ENCODE measurements at places on chromosomes 3 and 15.
A peak's percentile ranks its signal among the peaks of the same experiment; 100 is the strongest.

DNA sequence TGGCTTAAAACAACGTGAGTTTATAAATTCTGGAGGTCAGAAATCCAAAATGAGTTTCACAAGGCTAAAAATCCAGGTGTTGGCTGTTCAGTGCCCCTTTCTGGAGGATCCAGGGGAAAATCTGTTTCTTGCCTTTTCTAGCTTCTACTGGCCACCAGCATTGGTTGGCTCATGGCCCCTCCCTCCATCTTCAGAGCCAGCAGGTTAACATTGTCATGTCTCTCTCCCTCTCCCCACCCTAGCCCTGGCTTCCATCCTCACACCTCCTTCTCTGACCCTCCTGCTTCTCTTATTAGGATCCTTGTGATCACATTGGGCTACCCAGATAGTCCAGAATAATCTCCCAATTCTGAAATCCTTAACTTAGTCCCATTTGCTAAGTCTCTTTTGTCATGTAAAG, 32.9 kb upstream of the MGLL start:
- no peak for DNase-seq

GRCh38 chr15:52808441-52808840, 18.3 kb upstream of the ONECUT1 start:
- no peak for DNase-seq

- DNase-seq: peak; percentile 64
Observed at GRCh38 chr15:69729167-69729748, 276.6 kb downstream of the RPLP1 start.

- DNase-seq: no peak
Observed at GRCh38 chr15:49814709-49815108, 193.9 kb downstream of the DTWD1 start.

DNA sequence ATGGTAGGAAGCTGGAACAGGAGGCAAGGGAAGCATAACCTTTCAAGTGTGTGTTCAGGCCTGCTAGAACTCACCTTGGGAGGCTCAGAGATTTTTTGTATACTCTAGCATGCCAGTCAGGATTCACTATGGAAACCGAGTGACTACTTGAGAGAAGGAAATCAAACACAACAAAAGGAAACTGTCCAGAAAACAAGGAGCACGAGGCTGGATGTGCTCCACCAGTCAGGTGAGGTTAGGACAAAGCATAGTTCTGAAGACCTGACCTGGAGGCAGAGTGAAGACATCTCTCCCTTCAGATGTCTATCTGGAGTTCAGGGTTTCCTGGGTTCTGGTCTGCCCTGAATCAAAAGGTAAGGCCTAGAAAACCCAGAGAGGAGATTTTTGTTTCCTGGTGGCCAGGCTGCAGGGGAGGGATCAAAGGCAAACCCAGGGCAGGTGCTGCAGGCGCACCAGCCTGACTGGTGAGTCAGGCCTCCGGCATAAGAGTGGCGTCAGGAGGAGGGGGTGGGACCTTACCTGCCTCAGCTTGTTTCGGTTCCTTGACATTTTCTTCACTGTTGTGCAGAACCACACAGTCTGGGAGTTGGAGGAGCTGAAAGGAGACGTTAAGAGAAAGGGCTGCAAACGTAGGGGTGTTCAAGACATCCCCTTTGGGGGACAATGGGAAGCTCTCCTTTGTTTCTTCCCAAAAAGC, 52.2 kb upstream of the OSBPL11 start:
- no peak for DNase-seq

DNA sequence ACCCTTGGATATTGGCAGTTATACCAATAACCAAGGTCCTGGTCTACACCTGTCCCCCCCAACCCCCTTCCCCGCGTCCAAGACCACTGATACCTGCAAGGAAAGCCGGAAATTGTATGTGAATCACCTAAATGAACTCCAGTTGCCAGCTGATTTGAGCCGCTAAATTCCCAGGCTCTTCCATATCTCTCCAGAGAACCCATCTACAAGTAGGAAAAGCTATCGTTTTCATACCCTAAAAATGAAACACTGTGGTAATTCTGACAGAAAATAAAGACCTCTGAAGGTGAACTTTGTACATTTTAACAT, 114.2 kb upstream of the ICE2 start:
- no peak for DNase-seq

GRCh38 chr15:79811406-79812405, 85.1 kb downstream of the MTHFS start:
- no peak for DNase-seq

- no peak for DNase-seq
Observed at GRCh38 chr3:157872902-157873301, 233.3 kb downstream of the SHOX2 start.

DNA sequence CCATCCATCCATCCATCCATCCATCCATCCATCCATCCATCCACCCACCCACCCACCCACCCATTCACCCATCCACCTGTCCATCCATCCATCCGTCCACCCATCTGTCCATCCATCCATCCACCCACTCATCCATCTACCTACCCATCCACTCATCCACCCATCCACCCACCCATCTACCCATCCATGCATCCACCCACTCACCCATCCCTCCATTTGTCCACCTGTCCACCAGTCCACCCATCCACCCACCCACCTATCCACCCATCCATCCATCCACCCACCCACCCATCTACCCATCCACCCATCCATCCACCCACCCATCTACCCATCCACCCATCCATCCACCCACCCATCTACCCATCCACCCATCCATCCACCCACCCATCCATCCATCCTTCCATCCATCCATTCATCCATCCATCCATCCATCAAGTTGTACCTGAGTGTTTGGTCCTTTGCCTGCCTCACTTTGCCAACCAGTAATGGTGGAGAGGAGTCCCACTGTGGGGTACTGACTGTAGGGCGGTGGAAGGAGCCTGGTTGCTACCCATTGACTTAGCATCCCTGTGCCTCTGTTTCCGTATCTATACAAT, 17.3 kb downstream of the PSTPIP1 start:
- no peak for DNase-seq

DNA sequence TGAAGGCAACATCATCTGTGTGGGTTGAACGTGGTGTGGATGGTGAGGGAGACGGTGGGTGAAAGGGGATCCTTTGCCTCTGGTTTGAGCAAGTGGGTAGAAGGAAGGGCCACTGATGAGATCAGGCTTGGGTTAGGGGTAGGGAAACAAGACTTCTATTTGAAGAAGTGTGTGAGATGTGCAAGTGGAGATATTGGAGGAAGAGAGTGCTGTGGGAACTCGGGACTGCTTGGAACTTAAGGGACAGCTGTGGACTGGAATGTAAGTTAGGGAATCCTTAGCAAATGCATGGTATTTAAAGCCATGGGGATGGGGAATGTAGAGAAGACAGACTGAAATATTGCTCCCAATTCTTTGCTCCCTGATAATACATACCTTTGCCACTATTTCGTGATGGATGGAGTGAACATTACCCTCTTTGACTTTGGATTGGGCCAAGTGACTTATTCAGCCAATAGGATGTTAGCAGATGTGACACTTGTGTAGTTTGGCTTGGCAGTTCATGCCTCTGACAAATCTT, 30.2 kb upstream of the AMOTL2 start:
- no peak for DNase-seq

DNA sequence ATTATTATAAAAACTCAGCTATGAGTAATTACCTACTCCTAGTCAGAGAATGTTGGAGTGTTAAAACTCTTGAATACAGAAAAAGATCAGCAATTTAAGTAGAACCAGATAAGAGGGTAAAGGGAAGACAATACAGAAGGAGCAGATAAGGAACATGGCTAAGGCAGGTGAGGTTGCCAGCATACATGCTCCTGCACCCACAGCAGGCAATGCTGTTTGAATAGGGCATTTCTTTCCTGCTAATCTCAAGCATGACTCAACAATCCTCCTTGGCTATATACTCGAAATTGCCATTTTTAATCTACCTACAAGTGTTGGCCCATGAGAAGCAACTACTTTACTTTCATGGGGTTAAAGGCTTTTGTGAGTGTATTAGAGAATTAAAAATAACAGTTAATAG, 494.5 kb downstream of the DIPK2A start:
- DNase-seq: no peak

DNA sequence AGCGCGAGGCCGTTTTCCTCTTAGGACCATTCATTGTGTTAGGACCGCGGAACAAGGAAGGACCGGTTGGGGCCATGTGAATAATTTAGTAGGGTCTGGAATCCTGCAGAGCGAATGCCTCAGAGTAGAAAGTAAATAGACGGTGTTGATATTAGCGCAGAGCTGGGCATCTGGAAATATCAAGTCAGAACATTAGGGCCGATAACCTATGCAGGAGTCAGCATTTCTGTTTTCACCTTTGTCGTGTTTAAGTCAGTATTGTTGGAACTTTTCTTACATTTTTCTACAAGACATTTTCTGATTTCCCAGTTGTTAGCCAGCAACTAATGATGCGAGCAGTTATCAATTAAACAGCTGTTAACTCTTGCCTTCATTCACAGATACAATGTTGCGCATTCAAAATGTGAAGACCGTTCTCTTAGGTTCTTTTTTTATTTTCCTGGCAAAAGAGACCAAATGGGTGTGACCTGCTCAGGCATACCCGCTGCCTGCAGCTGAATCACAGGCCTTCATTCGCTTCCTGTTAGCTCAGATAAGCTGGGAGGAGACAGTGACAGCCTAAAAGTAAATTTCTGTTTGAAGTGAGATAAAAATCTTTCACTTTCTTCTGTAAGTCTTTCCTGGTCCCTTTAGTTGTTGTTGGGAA, 966 bp upstream of the PKM start:
- peak; percentile 88 for DNase-seq

- DNase-seq: no peak
Observed at GRCh38 chr3:61015408-61015807, 235.8 kb downstream of the FHIT start.

DNA sequence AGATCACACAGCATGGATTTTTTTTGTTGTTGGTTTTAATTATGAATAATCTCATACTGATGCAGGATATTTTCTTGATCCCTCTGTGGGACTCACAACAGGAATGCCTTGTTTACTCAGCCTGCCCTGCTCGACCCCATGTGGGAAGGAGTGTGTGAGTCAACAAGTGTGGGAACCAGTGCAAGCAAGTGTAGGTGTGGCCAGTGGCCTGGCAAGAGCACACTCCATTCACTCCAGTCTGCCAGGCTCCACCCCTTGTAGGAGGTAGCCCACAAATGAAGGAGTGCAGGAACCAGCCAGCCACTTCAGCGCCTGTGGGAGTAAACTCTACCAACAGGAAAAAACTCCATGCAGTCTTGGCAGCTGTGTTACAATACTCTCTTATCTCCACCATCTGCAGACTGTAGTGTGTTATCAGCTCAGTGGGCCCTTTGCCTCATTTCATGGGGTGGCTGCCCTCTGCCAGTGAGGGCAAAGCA, 393.6 kb downstream of the OTOL1 start:
- DNase-seq: no peak

- DNase-seq: no peak
Observed at GRCh38 chr3:175668300-175668699, 809.2 kb downstream of the NAALADL2 start.

GRCh38 chr15:56733136-56734012, at the start of gene ZNF280D:
Gene ZNF280D (minus strand): TSS chr15:56733509. CDS start chr15:56707109, 26,400 bp downstream.
- peak; percentile 83 for DNase-seq

- DNase-seq: no peak
Observed at GRCh38 chr3:130662501-130662996, 84.1 kb downstream of the PIK3R4 start.

GRCh38 chr3:170485696-170486095, 67.0 kb downstream of the CLDN11 start:
- DNase-seq: no peak

- DNase-seq: no peak
Observed at GRCh38 chr3:115712871-115713270, 89.6 kb downstream of the GAP43 start.

DNA sequence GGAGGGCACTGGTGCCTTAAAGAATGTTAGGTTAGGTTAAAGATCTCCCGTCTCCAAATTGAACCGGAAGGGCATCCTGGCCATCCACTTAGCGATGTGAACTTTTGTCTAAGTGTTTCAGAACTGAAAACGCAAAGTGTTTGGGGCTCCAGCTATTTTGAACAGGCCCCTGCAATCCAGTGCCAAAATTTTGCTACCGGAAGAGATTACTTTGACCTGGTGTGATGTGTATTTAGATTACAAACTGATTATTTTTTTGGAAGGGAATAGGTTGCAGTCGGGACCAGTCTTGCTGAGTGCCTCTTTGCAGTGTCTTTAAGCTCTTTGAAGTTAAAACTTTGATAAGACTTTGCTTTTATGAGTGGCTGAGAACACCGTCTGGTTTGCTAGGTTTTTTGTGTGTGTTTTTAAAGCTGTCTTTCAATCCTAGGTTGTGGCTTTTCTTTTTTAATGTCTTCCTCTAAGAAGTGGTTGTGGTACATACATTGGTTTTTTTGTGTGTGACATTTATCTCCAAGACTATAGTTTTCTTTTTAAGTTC, 179.6 kb downstream of the OR4M2 start:
- no peak for DNase-seq

DNA sequence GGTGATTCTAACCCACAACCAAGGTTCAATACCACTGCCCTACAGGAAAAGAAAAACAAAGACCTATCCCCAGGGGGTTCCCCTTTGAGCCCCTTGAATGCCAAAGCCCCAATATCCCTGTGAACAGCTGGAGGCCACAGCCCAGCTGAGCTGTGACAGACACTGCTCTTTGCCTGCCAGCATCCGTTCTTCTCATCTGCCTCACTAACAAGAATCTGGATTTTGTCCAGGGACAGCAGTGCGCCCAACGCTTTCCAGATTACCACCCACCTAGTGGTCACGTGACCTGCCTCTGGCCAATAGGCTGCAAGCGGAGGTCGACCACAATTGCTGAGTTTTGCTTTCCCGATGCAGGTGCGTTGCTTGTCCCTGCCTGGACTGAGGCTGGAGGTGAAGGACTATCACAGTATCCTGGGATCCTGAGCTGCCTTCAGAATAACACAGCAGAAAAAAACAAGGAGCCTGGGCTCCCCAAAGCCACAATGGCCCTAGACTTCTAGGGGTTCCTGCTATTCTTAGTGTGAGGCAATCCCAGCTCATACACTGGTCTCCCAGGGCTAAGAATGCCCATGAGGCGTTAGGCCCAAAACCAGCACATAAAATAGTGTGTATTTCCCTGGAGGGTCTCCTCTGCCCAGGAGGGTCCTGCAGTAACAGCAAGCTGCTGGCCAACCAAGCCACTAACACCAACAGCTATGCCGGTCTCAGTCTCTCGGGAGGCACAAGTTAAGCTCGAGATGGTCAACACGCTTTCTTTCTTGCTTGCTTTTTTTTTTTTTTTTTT, 13.8 kb downstream of the BDH1 start:
- no peak for DNase-seq

DNA sequence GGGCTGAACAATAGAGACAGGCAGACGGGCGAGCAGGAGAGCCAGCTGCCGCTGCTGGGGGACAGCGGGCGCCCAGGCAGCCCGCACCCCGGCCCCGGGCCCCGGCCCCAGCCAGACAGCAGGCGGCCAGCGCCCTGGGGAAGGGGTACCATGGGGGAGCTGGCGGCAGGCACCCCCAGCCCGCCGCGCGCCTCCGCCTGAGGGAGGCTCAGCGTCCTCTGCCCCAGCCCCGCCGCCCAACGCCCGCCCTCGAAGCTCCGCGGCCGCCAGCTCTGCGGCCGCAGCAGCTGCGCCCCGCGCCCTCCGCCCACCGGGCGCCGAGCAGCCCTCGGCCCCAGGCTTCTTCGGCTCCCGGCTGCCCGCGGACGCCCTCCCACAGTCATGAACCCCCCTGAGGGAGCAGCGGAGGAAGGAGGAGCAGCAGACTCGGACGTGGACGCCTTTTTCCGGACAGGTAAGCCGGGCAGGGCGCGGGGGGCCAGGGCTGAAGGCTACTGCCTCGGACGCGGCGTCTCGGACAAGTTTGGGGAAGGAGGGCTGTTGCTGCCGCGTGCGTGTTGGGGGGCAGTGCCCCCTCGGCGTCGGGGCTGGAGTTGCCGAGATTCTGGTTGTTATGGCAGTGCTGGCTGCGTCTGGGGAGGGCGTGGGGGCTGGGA, 41.6 kb upstream of the ROPN1 start:
- no peak for DNase-seq
